ENCODE measurements at places on chromosomes 7 and 10. TPM values are rescaled to one million over a fixed set of nuclear protein-coding genes. Genes with fewer than 3 reads are reported as not detected.
A peak's percentile ranks its signal among the peaks of the same experiment; 100 is the strongest.

DNA sequence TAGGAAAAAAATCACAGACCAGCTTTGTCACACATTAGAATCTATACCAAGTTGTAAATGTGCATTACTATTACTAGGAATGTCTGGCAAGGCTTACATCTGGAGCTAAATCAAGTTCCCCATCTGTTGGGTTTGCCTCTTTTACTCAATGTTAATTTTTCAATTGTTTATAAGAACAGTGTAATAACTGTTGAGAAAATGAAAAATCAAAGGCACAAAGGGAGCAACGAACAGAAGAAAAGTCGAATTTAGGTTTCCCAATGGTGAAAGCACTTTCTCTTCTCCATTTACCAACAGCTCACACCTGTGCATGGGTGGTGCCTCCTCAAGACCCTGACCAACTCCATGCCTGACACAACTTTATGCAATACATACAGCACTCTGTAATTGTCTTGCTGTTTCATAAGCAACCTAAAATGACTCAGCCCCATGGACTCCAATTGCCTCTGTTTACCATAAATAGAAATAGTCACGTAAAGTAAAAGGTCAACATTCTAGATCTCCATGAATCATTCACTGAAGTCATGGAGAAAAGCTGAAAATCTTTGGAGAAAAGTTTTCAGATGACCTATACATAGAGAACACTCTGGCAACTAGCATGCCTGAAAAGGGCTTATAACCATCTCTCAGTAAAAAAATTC is 95.5 kb upstream of the KCNIP2 start:
- no peak overlapping the region for H3K4me3 ChIP-seq
- peaks cover 12% of the 10 kb centered on the region for H3K36me3 ChIP-seq
- no peak for DNase-seq
- no peak overlapping the region for H3K27ac ChIP-seq
- H3K27me3 ChIP-seq: no peaks in the 10 kb centered on the region

GRCh38 chr10:111445667-111446066 is 368.8 kb downstream of the ADRA2A start:
- no peaks in the 10 kb centered on the region for H3K27me3 ChIP-seq
- no peak overlapping the region for H3K27ac ChIP-seq
- H3K4me1 ChIP-seq: no peaks in the 10 kb centered on the region
- H3K4me3 ChIP-seq: no peak overlapping the region

- H3K4me3 ChIP-seq: no peak overlapping the region
- DNase-seq: no peak
- H3K4me1 ChIP-seq: no peaks in the 10 kb centered on the region
- H3K27ac ChIP-seq: no peak overlapping the region
- no peaks in the 10 kb centered on the region for H3K36me3 ChIP-seq
Measured at GRCh38 chr10:83302623-83303022, 836.7 kb upstream of the GHITM start.

DNA sequence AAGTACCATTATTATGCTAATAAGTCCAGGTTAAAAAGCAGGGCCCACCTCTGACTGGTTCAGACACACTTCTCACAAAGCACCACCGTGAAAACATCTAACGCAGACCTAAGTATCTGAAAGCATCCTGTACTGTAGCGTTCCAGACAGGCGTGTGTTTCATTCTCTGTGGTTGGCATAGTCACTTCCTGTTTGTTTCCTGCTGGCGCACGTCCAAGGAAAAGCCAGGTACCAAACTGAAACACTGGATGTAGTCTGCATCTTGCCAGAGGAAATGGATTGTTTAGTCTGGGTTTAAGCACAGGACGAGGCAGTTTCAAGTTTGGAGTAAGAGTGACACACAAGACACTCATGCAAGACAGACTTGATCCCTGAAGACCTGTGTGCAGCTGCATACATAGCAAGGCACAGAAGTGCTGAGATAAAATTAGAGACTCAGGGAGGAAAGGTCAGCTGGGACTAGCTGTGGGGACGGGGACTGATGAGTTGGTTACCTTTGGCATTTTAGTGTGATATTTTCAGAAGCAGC is 23.3 kb downstream of the BPGM start:
- H3K4me1 ChIP-seq: peaks cover 25% of the 10 kb centered on the region
- no peaks in the 10 kb centered on the region for H3K27me3 ChIP-seq
- H3K4me3 ChIP-seq: peak overlapping the region; percentile 69
- peak; percentile 41 for DNase-seq

DNA sequence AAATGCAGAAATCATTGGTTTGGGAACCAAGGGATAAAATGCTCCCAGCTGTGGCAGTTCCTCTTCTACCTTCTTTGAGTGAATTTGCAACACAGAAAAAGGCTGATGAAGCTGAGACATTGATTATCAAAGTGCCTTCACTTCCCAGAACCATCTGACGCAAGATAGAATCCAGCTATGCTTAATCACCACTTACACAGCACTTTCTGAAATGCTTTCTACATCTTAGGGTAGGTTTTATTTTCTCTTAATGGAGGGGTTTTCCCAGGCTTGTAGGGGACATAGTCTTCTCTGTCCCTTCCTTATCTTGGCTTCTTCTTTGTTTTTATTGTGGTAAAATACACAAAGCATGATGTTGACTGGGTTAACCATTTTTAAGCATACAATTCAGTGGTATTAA is 332.6 kb upstream of the ZNF32 start:
- no peak overlapping the region for H3K27ac ChIP-seq
- H3K4me1 ChIP-seq: peaks cover 12% of the 10 kb centered on the region
- no peak for DNase-seq

DNA sequence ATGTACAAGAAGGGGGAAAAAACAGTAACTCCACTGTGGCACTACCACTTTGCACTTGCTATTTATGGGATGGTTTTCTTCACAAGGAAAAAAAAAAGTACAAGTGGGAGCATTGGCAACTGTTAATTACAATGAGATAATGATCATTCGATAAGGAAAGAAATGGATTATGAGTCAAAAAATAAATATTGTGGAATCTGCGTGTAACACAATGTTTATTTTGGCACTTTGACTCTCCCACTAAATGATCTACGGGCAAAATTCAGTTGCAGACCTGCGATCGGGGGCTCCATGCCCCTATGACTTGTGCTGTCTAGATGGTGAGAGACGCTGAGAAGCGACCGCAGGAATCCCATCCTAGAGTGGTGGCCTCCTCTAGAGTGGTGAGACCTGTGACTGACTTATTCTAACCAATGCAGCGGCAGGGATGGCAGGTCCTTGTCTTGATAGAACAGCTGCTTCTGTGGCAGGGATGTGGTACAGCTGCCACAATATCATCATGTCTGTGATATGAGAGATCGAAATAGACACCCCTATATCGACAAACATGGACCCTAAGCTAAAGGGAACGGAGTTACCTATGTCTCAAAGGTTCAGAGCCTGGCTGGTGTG is 345.0 kb upstream of the KLF6 start:
- H3K36me3 ChIP-seq: peaks cover 37% of the 10 kb centered on the region
- peak overlapping the region; percentile 70 for H3K27ac ChIP-seq
- peak overlapping the region; percentile 29 for H3K4me3 ChIP-seq
- H3K27me3 ChIP-seq: no peaks in the 10 kb centered on the region
- DNase-seq: no peak

- no peaks in the 10 kb centered on the region for H3K4me1 ChIP-seq
- no peaks in the 10 kb centered on the region for H3K36me3 ChIP-seq
- H3K27ac ChIP-seq: no peak overlapping the region
- H3K4me3 ChIP-seq: no peak overlapping the region
- H3K27me3 ChIP-seq: peaks cover 50% of the 10 kb centered on the region
Measured at GRCh38 chr10:122321960-122322359, 50.9 kb downstream of the BTBD16 start.

The CYP17A1 gene
- total RNA-seq: not detected

The DRGX gene
- not detected for total RNA-seq

The PIK3CG gene
- total RNA-seq: 55.9 TPM

The UCN3 gene
- not detected for total RNA-seq

The PHTF2 gene
- total RNA-seq: 33.3 TPM
